ENCODE measurements at places on chromosomes 2 and 18.

- DNase-seq, result no peak
- no peak overlapping the region for H3K4me3 ChIP-seq
- no peaks in the 10 kb centered on the region for H3K36me3 ChIP-seq
- H3K4me1 ChIP-seq, result no peaks in the 10 kb centered on the region
- H3K27ac ChIP-seq, result no peak overlapping the region
Observed at GRCh38 chr18:28045176-28045810, 131.6 kb downstream of the CDH2 start.

- H3K36me3 ChIP-seq, result peaks cover 13% of the 10 kb centered on the region
- H3K27ac ChIP-seq, result no peak overlapping the region
- no peak overlapping the region for H3K4me3 ChIP-seq
- peaks cover 22% of the 10 kb centered on the region for H3K4me1 ChIP-seq
- H3K27me3 ChIP-seq, result no peaks in the 10 kb centered on the region
Observed at GRCh38 chr2:241764275-241765241, 12.1 kb upstream of the GAL3ST2 start.

- H3K4me1 ChIP-seq, result peaks cover 8% of the 10 kb centered on the region
- DNase-seq, result no peak
- no peak overlapping the region for H3K27ac ChIP-seq
- H3K4me3 ChIP-seq, result no peak overlapping the region
Observed at GRCh38 chr2:223920109-223920508, 25.0 kb downstream of the WDFY1 start.

DNA sequence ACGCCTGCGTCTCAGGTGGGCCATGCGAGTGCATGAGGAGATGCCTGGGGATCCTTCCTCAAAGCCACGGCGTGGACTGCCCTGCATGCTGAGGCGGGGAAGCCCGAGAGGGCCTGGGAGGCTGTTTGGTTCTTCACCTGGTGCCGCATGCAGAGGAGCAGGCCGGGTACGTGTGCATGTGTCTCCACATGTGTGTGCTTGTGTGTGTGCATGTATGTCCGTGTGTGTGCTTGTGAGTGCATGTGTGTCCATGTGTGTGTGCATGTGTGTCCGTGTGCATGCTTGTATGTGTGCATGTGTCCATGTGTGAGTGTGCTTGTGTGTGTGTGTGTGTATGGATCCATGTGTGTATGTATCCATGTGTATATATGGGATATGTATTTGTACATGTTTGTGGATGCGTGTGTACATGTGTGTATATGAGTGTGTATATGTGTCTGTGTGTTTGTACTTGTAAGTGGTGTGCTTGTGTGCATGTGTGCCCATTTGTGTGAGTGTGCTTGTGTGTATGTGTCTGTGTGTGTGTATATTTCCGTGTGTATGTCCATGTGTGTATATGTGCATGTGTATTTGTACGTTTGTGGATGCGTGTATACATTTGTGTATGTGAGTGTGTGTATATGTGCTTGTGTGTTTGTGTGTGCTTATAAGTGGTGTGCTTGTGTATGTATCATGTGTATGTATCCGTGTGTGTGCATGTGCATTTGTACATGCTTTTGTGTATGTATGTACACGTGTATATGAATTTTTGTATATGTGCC, 79.0 kb downstream of the PTGR3 start:
- no peaks in the 10 kb centered on the region for H3K36me3 ChIP-seq
- H3K27ac ChIP-seq, result no peak overlapping the region
- no peak for DNase-seq
- no peak overlapping the region for H3K4me3 ChIP-seq
- H3K4me1 ChIP-seq, result no peaks in the 10 kb centered on the region

DNA sequence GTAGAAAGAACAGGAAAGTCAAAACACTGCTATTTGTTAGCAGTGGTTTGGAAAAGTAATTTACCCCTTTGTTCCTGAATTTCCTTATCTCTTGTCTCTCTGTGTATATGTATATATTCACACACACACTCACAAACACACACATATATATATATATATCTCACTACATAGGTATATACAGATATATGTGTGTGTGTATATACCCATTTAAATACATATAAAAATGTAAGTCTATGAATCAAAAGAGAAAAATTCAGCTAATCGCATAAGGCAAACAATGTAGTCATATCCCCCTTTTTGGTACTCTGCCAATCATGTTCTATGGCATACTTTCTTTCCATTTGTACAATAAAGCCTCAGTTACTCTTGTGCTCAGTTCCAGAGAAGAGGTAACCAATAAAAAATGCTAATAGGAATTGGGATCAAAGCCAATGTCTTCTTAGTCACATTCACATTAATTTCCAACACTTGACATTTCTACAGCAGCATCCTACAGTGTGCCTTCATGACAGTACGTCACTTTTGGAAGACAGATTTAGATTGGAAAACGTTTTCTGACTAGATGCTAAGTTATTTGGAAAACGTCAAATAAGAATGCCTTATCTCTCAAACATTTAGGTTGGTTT, 94.6 kb downstream of the MC4R start:
- no peak for DNase-seq
- H3K4me3 ChIP-seq, result no peak overlapping the region
- no peak overlapping the region for H3K27ac ChIP-seq
- no peaks in the 10 kb centered on the region for H3K4me1 ChIP-seq

DNA sequence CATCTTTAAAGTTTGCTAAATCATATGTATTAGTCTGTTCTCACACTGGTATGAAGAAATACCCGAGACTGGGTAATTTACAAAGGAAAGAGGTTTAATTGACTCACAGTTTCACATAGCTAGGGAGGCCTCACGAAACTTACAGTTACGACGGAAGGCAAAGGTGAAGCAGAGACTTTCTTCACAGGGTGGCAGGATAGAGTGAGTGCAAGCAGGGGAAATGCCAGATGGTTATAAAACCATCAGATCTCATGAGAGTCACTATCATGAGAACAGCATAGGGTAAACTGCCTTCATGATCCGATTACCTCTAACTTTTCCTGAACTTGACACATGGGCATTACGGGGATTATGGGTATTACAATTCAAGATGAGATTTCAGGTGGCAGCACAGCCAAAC, 1075.2 kb upstream of the NRXN1 start:
- H3K27ac ChIP-seq, result no peak overlapping the region
- no peak for DNase-seq
- H3K4me1 ChIP-seq, result no peaks in the 10 kb centered on the region
- no peaks in the 10 kb centered on the region for H3K27me3 ChIP-seq
- no peak overlapping the region for H3K4me3 ChIP-seq

DNA sequence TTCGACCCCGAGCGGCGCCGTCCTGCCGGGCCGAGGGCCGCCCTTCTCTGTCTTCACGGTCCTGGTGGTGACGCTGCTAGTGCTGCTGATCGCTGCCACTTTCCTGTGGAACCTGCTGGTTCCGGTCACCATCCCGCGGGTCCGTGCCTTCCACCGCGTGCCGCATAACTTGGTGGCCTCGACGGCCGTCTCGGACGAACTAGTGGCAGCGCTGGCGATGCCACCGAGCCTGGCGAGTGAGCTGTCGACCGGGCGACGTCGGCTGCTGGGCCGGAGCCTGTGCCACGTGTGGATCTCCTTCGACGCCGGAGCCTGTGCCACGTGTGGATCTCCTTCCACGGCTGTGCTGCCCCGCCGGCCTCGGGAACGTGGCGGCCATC, 45.0 kb downstream of the DDX18 start:
- H3K4me1 ChIP-seq, result no peaks in the 10 kb centered on the region
- H3K36me3 ChIP-seq, result no peaks in the 10 kb centered on the region
- no peak for DNase-seq
- H3K27me3 ChIP-seq, result peaks cover 6% of the 10 kb centered on the region

DNA sequence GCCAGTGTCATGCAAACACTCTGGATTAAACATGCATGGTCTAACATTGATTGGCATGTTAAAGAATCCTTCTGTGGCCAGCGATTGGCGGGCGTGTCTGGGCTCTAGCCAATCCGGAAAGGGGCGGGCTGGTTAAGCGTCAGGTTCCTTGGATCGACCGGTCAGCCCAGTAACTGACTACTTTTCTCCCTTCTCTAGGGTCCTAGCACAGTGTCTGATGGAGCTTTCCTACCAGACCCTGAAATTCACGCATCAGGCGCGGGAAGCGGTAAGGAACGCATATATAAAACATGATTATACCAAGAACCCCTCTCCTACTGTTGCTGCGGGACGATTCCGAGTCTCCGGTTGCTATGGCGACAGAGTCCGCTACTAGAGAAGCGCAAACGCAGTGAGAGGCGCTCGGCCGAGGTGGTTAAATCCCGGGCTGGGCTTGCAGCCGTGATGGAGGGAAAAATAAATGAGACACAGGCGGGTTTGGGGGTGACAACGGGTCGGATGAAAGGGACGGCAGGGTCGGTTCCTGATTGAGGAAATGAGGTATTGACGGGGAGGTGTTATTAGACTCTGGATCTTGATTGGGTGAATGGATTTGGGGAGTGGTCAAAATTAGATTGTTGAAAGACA, 29.4 kb downstream of the KATNAL2 start:
- H3K4me1 ChIP-seq, result no peaks in the 10 kb centered on the region
- no peaks in the 10 kb centered on the region for H3K36me3 ChIP-seq
- DNase-seq, result peak; percentile 61
- no peak overlapping the region for H3K27ac ChIP-seq

DNA sequence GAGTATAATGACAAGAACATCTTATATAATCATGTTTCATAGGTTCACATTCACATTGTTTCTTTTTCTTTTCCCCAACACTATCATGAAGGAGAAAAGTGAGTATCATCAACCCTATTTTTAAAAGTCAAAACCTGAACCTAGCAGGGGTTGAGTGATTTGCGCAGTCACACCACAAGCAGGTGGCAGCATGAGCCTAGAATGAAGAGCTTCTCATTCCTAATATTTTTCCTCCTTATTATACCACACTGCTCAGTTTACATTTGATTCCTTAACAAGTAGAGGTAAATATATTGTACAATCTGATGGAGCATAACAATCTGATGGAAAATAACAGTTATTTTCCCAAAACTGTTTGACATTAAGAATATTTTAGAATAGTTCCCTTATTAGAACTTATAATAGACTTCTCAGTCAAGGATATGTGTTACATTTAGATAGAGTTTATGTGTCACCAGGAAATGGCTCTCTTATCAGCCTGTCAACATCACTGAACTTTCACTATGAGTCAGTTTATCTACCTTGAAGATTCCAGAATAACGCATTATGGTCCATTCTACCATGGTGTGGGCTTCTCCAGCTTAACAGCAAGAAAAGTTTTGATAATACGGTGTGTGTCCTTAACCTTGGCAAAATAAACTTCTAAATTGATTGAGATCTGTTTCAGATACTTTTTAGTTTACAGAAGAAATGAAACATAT, 119.5 kb downstream of the NEB start:
- no peaks in the 10 kb centered on the region for H3K36me3 ChIP-seq
- H3K27me3 ChIP-seq, result no peaks in the 10 kb centered on the region
- peaks cover 12% of the 10 kb centered on the region for H3K4me1 ChIP-seq
- peak overlapping the region; percentile 29 for H3K27ac ChIP-seq
- H3K4me3 ChIP-seq, result no peak overlapping the region
- DNase-seq, result no peak

DNA sequence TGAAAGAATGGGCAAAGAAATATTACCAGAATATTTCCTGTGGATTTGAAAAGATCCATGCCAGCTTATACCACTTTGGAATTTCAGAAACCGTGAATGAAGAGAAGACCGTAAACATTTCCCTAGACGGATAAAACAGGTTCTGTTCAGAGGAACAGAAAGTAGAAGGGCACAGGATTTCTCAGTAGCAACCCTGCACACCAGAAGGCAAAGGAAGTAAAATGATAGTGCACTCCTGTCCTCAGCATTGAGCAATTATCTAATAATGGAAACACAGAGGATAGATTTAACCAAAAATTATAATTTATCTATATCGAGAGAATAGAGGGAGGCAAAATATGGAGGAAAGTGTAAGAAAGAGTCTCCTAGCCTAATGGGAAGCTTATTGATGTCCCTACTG, 87.0 kb upstream of the ITGA6 start:
- peaks cover 15% of the 10 kb centered on the region for H3K4me1 ChIP-seq
- H3K27ac ChIP-seq, result no peak overlapping the region
- peaks cover 3% of the 10 kb centered on the region for H3K36me3 ChIP-seq
- H3K27me3 ChIP-seq, result no peaks in the 10 kb centered on the region
- H3K4me3 ChIP-seq, result peak overlapping the region; percentile 42
- DNase-seq, result no peak

- peaks cover 9% of the 10 kb centered on the region for H3K4me1 ChIP-seq
- H3K27ac ChIP-seq, result no peak within 1 kb of the TSS
- peak within 1 kb of the TSS; percentile 50 for H3K4me3 ChIP-seq
- H3K36me3 ChIP-seq, result no peaks in the 10 kb centered on the region
- peaks cover 8% of the 10 kb centered on the region for H3K27me3 ChIP-seq
Observed at GRCh38 chr2:187554011-187554703, at the start of gene TFPI. TFPI (minus strand) TSS chr2:187554435; CDS start chr2:187503768, 50,667 bp downstream.

- H3K4me3 ChIP-seq, result no peak overlapping the region
- peaks cover 7% of the 10 kb centered on the region for H3K4me1 ChIP-seq
- peaks cover 2% of the 10 kb centered on the region for H3K27me3 ChIP-seq
- no peak overlapping the region for H3K27ac ChIP-seq
- no peak for DNase-seq
Observed at GRCh38 chr2:128370468-128371247, 52.0 kb upstream of the HS6ST1 start.

DNA sequence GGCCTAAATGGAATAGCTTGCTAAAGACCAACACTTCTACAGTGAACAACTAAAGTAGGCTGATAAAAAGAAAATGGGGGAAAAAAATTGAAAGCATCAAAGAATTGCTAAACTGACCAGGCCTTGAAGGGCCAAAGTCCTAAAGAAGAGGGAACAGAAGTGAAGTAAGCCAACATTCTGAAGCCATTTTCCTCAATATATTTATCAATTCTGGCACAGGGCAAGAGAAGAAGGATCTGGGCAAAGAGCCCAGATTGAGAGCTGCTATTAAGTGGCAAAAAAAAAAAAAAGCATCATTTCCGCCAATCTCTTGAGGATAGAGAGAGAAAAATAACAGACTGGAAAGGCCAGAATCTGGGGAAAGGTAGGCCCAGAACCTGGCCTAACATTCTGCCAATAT, 25.7 kb downstream of the FANCL start:
- no peak overlapping the region for H3K27ac ChIP-seq
- no peaks in the 10 kb centered on the region for H3K27me3 ChIP-seq
- no peak for DNase-seq
- H3K36me3 ChIP-seq, result peaks cover 62% of the 10 kb centered on the region

GRCh38 chr2:229071292-229071976, 199.7 kb downstream of the PID1 start:
- H3K27ac ChIP-seq, result no peak overlapping the region
- no peaks in the 10 kb centered on the region for H3K4me1 ChIP-seq
- H3K27me3 ChIP-seq, result no peaks in the 10 kb centered on the region
- no peaks in the 10 kb centered on the region for H3K36me3 ChIP-seq
- no peak for DNase-seq
- no peak overlapping the region for H3K4me3 ChIP-seq

- no peaks in the 10 kb centered on the region for H3K4me1 ChIP-seq
- H3K27ac ChIP-seq, result no peak overlapping the region
- H3K4me3 ChIP-seq, result no peak overlapping the region
- DNase-seq, result no peak
Observed at GRCh38 chr2:23419171-23420090, 34.5 kb downstream of the KLHL29 start.

Measured in activated naive CD8-positive, alpha-beta T cell treated with anti-CD3 and anti-CD28 coated beads, Interleukin-2, amount 50 U/mL, for 24 hours (primary cell).